ENCODE measurements at places on chromosomes 4 and X.

DNA sequence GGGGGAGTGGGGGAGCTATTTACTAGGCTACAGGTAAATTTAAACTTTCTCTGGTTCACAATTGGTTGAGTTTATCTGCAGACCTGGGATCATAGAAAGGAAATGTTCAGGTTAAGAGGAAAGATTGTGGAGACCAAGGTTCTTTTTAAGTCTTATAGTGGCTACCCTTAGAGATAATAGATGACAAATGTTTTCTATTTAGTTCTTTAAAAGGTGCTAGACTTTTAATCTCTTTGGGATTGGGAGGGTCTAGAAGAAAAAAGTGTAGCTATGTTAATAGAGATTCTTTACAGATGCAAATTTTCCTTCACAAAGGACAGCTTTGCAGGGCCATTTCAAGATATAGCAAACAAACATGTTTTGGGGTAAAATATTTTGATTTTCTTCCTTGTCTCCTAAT is 76.0 kb downstream of the TEX13C start:
- DNase-seq: no peak

GRCh38 chr4:187798385-187798784 is 197.2 kb upstream of the ZFP42 start:
- DNase-seq: no peak

DNA sequence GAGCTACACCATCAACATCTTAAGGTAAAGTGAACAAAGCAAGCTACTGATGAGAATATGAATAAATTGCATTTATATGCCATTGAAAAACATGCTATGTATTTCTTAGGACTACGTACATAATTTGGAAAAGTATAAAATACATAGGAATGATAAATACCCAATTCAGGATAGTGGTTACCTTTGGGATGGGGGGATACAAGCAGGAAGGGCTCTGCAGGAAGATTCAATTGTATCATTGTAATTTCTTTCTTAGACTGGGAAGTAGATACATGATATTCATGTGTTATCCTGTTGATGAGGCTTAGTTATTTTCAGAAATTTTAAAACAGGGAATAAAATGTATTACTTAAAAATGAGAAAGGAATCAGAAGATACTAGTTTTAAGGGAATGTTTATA is 43.4 kb downstream of the TRAPPC11 start:
- no peak for DNase-seq

GRCh38 chr4:174860588-174860987 is 31.5 kb upstream of the GLRA3 start:
- no peak for DNase-seq

GRCh38 chr4:26135331-26135730 is 185.5 kb upstream of the RBPJ start:
- no peak for DNase-seq

GRCh38 chr4:7792616-7793015 is 147.0 kb downstream of the AFAP1 start:
- DNase-seq: no peak

GRCh38 chr4:33485111-33485510 is 2759.2 kb downstream of the ARAP2 start:
- no peak for DNase-seq

DNA sequence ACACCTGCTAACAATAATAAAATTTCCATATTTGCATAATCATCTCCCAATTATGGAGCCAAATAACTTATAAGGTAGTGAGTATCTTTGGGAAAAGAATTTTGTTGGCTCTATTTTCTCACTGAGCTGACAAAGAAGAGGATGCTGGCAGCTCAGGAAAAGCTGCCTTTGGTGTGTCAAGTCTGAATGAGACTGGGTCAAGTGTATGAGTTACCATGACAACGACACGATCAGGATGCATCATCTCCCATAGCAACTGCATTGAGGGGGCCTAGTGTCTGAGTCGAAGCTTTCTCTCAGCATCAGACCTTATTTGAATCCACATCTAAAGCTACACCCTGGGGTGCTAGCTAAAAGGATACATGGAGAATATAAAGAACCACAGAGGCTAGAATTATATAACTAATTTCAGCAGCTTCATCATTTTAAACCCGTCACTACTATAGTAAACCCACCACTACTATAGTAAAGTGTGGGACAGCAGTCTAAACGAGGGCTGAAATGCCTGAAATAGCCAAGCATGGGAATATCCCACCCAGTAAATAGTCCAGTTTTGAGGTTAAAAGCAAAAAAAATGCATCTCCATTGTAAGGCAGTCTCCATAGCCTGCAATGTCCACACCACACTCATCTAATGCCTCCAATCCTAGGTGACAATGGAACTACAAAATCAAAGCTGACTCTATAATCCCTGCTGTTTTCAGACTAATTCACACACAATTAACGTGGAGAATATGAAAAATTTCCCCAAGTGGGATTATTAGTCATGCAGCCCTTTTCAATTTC is 16.0 kb downstream of the GSPT2 start:
- DNase-seq: no peak

DNA sequence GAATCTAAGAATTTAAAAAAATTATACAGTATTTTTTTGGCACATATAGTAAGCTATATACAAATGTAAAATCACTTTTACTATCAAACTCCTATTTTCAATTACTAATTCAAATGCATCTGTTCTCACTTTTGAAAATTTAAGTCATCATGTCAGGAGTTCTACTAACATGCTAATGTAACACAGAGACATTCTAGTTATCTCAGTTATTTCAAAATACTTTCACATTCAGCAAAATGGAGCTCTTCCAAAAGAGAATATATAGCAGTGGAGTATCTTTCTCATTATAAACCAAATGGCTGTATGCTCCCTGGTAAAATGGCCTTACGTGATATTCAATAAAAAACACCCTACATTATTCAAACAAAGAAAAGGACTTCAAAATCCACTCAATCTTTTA is 42.3 kb downstream of the RFC1 start:
- DNase-seq: no peak

DNA sequence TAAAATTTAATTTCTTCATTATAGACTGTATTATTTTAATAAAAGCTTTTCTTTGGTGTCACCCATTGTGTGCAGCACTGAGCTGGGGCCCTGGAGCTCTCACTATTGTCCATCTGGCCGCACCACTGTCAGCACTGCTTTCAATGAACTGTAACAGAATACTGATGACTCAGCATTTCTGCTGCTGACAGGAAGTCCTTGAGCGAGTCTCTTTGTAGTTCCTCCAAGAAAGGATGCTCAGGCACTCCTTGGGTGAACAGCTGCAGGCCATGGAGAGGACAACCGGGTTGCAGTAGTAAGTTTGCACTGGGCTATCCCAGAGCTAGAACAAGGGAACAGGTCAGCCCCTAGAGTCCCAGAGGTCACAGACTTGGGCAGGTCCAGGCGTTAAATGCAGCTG is 81.6 kb downstream of the SORBS2 start:
- DNase-seq: no peak

DNA sequence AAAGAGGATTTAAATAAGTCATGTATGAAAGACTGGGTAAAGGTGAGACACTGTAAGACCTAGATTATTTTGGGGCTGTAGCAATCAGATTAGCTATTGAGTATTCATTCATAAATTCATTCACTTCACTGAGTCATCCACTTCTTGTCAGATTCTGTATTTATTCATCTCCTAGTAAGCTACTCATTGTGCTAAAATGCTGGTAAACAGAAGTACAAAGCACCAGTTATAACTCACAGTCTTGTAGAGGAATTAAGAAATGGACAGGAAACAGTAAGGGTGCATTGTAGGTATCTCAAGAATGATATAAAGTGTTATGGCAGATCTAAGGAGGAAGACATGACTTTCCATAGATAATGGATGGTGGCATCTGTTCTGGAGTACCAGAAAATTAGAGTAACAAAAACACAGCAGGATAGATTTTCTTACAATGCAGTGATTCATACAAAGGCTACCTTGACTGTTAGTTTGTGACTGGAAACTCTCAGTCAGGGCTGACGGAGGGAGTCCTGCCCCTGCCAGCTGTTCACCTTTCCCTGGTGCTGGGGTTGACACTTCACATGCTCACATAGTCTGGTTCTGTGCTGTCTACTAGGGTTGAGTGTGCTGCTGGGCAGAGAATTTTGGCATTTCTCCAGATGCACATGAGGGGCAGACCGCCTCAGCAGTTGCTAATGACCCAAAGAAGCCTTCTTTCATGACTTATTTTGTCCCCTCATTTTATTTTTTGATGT is 26.5 kb upstream of the HAND2 start:
- no peak for DNase-seq

DNA sequence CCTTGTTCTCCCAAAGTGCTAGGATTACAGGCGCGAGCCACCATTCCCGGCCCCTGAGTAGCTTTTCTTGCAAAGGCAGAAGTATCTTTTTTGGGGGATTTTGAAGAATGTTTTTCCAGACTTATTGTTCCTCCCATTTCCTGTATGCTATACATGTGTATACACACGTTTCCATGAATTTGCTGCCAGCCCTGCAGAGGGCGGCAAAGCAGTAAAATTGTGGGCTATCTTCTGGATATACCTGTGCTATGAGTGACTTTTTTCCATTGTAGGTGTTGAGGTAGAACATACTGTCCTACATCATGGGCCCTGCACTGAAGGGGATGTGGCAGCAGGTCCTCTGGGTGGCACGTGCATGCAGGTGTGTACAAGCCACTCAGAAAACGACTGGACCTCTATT is 16.9 kb upstream of the MED28 start:
- DNase-seq: no peak

DNA sequence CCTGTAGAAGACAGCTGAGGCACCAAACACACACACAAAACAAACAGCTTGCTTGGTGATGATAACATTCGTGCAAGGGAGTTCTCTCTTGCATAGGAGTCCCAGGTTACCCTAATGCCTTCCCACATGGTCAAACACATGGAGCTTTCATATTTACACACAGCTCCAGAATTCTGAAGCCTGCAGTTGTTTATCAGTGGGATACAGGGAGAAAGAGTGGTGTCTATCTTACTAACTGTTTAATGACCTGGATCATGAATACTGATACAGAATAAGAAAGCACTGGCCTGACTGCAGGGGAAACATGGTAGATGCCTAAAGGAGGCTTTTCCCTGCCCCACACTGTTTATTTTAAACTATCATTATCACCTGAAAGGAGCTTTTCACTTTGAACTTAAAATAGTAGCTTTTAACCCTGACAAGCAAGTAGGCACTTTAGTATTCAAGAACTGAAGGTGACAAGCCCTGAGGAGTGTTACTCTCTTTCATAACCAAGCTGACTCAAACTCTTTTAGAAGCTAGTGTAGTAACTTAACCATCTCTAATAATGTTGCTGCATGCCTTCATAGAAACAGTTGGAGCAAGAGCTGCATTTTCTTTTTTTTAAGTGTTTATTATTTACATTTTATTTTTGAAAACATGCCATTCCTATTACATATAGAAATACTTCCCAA is 15.6 kb downstream of the TET2 start:
- DNase-seq: no peak

DNA sequence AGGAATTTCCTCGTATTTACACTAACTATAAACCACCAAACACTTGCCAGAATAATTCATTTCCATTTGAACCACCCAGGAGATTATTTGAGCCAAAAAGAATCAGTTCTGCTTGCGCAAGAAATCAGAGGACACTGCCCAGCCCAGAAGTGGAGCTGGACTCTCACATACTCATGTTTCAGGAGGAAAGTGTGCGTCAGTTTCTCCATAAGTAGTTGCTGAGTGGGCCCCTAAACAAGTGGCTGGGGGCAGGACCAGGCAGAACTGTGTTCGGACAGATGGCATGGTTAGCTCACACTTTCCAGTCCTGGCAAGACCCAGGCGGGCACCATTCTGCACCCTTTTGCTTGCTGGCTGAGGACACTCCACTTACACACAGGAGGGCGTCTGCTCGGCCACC is 38.8 kb downstream of the BTC start:
- no peak for DNase-seq

DNA sequence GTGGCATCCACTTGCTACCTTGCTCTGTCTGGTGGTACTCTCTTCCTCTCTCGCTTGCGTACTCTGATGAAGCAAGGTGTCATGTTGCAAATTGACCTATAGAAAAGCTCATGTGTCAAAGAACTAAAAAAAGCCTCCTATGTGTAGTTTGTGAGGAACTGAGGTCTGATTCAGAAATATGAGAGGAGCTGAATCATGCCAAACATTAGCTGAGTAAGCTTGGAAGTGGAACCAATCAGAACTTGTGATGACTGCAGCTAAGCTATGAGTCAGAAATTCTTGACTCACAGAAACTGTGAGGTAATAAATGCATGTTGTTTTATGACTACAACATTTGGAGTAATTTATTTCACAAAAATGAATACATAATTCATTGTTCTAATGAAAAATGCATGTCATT is 2138.8 kb downstream of the PCDH7 start:
- DNase-seq: no peak

Measured in activated T-helper 1 cell treated with anti-CD3 and anti-CD28 coated beads, Interleukin-2, amount 50 U/mL, for 16 hours (primary cell).